KG1 (cell line): ENCODE measurements at places on chromosomes 4 and X.

DNA sequence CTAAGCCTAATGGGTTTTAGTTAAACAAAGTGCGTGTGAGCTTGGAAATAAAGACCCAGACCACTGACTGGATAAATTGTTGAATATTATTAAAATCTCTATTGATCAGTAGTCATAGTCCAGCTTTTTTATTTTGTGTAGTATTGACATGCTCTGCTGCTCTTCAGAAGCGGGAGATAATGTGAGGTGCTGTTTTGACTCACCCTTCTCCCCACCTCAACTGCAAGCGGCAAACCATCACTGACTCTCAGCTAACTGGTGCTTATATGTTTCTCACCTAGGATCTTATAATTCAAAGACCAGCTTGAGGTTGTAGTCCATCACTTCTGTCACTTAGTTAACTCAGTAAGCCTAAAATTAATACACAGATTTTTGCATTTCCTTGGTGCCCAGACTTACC lies 72.2 kb downstream of the COMMD8 start:
- DNase-seq, result no peak

DNA sequence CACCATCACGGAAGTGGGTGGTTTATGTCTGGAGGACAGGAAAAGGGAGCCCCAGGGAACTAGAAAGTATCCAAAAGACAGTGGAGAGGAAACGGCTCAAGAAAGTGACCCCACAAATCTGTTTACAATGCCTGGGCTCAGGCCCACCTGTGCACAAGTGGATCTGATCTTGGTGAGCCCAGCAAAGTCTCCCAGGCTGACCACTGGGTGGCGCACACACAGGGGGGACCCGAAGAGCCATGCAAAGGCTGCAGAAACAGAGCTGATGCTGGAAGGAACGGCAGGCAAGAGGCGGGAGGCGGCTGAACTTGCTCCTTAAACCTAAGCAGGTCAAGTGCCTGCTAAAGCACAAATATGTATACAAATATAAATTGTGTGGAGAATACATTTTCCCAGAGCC lies 9.6 kb downstream of the HAUS7 start:
- no peak for DNase-seq

DNA sequence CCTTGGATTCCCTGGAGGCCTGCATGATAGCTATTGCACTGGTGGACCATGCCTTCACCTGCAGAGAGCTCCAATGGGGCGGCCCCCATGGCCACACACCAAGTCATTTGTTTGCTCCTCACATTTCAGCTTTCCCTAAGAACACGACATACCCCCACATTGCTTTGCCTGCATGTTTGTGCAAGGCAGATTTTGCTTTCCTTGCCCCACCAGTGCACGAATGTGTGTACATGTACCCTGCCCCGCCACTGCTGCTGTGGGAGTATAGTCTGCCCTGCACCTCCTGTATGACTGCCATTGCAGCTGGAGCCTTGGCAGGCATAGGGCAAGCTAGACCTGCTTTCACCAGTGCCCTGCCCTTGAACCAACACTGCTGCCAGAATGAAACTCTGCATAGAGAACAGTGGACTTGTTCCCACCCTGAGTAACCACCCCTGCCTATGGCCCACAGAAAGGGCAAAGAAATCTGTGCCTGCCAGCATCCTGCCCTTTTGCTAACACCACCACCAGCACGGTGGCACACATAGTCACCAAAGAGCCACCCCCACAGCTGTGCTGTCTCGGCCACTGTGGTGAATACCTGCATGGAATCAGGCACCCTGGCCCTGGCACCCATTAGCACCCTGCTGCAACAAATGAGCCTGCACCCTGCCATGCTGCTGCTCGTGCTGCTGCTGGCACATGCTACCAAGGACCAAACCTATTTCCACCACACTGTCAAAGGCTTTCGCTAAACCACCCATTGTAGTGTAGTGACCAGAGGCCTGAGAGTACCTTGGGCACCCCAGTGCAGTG lies 661.7 kb upstream of the FAM241A start:
- DNase-seq, result no peak

GRCh38 chr4:10088135-10089010 lies 28.2 kb downstream of the WDR1 start:
- no peak for DNase-seq

DNA sequence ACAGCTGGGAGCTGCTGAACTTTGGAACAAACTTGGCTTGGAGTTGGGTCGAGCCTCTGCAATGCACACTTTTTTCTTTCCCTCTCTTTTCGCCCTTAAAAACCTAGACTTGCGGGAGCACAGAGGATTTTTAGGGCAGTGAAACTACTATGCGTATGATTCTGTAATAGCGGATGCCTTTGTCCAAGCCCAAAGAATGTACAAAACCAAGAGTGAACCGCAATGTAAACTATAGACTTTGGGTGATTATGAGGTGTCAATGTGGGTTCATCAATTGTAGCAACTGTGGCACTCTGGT lies 493 bp upstream of the SH3D19 start:
- no peak for DNase-seq

DNA sequence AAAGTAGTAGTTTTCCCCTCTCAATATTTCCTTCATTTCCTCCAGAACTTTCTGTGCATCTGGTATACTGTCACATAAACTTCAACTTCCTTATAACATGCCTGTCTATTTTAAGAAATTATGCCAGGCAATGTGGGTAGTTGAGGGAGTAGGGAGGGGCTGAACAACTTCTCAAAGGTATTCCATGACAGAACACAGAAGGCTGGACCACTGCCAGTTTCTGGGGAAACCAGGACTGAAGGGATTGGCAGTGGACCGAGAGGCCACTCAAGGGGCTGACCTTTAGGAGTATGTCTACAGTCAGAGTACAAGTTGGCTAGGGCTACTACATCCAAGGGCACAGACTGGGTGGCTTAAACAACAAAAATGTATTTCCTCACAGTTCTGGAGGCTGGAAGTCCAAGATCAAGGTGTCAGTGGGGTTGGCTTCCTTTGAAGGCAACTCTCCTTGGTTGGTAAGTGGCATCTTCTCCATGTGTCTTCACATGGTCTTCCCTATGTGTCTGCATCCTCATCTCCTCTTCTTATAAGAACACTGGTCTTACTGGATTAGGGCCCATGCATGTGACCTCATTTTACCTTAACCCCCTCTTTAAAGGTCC lies 6.9 kb downstream of the SH3RF1 start:
- no peak for DNase-seq

- DNase-seq, result no peak
Observed at GRCh38 chr4:19278665-19279064, 973.0 kb upstream of the SLIT2 start.

GRCh38 chr4:150369434-150370380 lies 212.2 kb upstream of the MAB21L2 start:
- DNase-seq, result no peak

- no peak for DNase-seq
Observed at GRCh38 chr4:25028851-25029250, 1.9 kb downstream of the LGI2 start.

GRCh38 chrX:138858438-138858837 lies 146.9 kb upstream of the FGF13 start:
- DNase-seq, result no peak

DNA sequence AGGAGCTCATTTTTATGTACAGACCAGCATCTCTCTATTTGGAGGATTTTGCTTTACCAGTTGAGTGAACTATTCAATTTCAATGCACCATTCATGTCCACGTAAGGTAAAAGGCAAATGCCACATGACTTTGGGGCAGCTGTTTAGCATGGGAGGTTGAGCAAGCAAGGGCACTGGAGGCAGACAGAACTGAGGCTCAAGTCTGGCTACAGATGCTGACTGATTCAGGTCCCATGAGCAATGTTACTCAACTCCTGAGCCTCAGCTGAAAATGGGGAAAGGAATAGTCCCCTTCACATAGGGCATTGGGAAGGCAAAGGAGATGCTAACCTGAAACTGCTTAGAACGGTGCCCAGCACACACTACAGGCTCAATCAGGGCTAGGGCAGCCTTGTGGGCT lies 93.0 kb upstream of the MTM1 start:
- no peak for DNase-seq

DNA sequence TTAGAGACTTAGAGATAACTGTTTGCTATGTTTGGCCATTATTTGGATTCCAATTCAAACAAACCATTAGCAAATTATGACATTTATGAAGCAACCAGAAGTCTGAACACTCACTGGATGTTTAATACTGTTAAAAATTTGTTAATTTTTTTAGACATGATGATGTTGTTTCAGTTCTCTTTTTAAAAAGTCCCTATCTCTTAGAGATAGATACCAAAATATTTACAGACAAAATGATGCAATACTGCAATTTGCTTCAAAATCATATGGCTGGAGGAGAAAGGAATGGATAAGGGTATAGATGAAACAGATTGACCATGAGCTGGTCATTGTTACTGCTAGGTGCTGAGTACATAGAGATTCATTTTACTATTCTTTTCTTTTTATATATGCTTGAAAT lies 534.6 kb downstream of the BCOR start:
- no peak for DNase-seq

DNA sequence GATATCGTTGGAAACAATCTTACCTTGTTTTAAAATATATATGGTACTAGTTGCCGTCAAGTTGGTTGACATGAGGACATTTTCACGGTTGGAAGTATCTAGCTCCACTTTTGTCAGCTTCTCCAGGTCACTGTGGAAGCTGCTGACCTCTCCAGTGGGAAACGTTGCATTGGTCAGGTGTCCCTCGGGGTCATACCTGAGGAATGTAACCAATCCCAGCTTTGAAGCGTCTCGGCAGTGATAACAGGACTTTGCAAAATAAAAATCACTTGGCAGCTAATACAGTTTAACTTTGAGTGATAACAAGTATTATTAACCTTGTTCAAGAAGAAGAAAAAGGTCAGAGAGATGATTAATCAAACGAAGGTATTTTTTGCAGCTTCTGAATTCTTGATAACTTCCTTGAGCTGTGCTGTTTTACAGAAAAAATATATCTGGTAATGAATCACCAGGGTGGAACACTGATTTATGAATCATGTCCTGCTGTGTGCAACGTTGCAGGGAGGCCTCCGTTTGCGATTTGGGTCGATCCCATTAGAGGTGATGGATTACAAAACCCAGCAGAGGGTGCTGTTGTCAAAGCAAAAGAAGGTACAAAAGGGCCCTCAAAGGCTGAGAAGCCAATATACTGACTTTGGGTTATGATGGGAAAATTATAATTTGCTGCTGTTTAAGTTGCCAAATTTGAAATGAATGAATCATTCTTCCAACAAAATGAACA lies 60.1 kb downstream of the SH2D1A start:
- DNase-seq, result no peak

- DNase-seq, result no peak
Observed at GRCh38 chr4:16122784-16123183, 39.0 kb upstream of the PROM1 start.

- DNase-seq, result no peak
Observed at GRCh38 chr4:84938316-84938715, 28.2 kb downstream of the WDFY3 start.

GRCh38 chrX:56738670-56739069 lies 9.6 kb downstream of the NBDY start:
- DNase-seq, result no peak

DNA sequence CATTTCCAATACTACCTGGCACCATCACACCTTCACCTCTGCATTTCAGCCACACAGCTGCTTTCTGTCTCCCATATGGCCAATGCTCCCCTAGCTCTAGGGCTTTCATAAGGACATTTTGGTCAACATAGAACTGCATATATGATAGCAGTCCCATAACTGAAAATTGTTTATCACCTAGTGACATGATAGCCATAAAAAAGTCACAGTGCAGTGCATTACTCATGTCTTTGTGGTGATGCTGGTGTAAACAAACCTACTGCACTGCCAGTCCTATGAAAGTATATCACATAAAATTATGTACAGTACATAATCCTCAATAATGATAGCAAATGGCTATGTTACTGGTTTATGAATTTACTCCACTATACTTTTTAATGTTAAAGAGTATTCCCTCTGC lies 221.0 kb downstream of the NAF1 start:
- DNase-seq, result no peak

GRCh38 chr4:71133491-71133890 lies 140.0 kb downstream of the DCK start:
- no peak for DNase-seq
